Osteocyte (in vitro differentiated cells): ENCODE measurements at places on chromosomes 1 and 21. TPM values are rescaled to one million over a fixed set of nuclear protein-coding genes. Genes with fewer than 3 reads are reported as not detected.

HFM1 gene
- total RNA-seq: 0.29 and 0.35 TPM in 2 replicates

GRCh38 chr1:96487971-96488370, 233.6 kb upstream of the PTBP2 start:
- DNase-seq: no peak
- H3K36me3 ChIP-seq: no peaks in the 10 kb centered on the region
- H3K4me1 ChIP-seq: peaks cover 20% of the 10 kb centered on the region
- H3K27ac ChIP-seq: no peak overlapping the region
- no peak overlapping the region for H3K4me3 ChIP-seq

MYOG gene
- total RNA-seq: not detected in 2 replicates

GRCh38 chr1:9202240-9202870, 32.2 kb upstream of the H6PD start:
- peak overlapping the region; percentile 72 for H3K4me3 ChIP-seq
- no peak overlapping the region for H3K27ac ChIP-seq
- DNase-seq: no peak
- H3K4me1 ChIP-seq: peaks cover 20% of the 10 kb centered on the region
- peaks cover 81% of the 10 kb centered on the region for H3K27me3 ChIP-seq
- no peaks in the 10 kb centered on the region for H3K36me3 ChIP-seq

GPR89B gene
- total RNA-seq: 12.6 and 14.4 TPM in 2 replicates

DNA sequence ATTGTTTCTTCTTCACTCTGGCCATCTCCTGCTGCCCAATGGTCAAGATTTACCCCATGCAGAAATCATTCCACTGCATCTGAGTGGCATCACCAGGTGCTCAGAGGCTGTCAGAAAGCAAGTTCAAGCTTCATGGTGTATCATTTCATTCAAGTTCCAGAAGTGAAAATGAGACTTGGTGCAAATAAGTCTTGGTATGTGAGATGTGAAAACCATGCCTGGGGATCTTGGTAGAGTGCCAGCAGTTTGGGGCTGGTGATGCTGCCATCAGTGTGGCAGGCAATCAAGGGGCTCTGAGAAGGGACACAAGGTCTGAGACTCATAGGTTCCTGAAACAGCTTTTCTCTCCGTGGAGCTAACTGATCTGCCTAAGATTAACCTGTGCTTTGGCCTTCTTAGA, 52.0 kb downstream of the CD2 start:
- no peak overlapping the region for H3K27ac ChIP-seq
- no peak overlapping the region for H3K4me3 ChIP-seq
- no peak for DNase-seq
- no peaks in the 10 kb centered on the region for H3K36me3 ChIP-seq
- peaks cover 29% of the 10 kb centered on the region for H3K27me3 ChIP-seq

DNA sequence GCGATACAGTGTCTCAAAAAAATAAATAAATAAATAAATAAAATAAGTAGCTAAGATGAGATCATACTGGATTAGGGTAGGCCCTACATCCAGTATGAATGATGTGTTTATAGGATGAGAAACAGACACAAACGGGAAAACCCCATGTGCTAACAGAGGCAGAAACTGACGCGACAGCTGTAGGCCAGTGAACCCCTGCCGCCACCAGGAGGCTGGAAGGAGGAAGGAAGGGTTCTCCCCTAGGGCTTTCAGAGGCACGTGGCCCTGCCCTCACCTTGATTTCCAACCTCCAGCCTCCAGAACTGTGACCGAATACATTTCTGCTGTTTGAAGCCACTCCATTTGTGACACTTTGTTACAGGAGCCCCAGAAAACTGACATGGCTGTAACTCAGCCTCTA, 38.5 kb downstream of the CHD5 start:
- H3K27me3 ChIP-seq: peaks cover 17% of the 10 kb centered on the region
- H3K4me1 ChIP-seq: no peaks in the 10 kb centered on the region
- no peaks in the 10 kb centered on the region for H3K36me3 ChIP-seq
- H3K4me3 ChIP-seq: no peak overlapping the region
- H3K27ac ChIP-seq: no peak overlapping the region

COL18A1 gene
- 515 and 555 TPM in 2 replicates for total RNA-seq

BGLAP gene
- total RNA-seq: 0.52 TPM in 1 of 2 replicates, not detected in the other

GRCh38 chr1:119745034-119745433, 23.7 kb downstream of the HMGCS2 start:
- peaks cover 33% of the 10 kb centered on the region for H3K36me3 ChIP-seq
- no peak for DNase-seq
- H3K27me3 ChIP-seq: peaks cover 7% of the 10 kb centered on the region
- no peak overlapping the region for H3K4me3 ChIP-seq
- H3K4me1 ChIP-seq: peaks cover 6% of the 10 kb centered on the region

GRCh38 chr1:175036476-175036875, 13.3 kb upstream of the MRPS14 start:
- H3K36me3 ChIP-seq: no peaks in the 10 kb centered on the region
- no peak overlapping the region for H3K27ac ChIP-seq
- H3K27me3 ChIP-seq: no peaks in the 10 kb centered on the region
- H3K4me1 ChIP-seq: peaks cover 12% of the 10 kb centered on the region
- no peak for DNase-seq

- no peak overlapping the region for H3K4me3 ChIP-seq
- H3K36me3 ChIP-seq: peaks cover 49% of the 10 kb centered on the region
- H3K27me3 ChIP-seq: no peaks in the 10 kb centered on the region
Observed at GRCh38 chr1:156480411-156481192, 20.0 kb downstream of the MEF2D start.

DNA sequence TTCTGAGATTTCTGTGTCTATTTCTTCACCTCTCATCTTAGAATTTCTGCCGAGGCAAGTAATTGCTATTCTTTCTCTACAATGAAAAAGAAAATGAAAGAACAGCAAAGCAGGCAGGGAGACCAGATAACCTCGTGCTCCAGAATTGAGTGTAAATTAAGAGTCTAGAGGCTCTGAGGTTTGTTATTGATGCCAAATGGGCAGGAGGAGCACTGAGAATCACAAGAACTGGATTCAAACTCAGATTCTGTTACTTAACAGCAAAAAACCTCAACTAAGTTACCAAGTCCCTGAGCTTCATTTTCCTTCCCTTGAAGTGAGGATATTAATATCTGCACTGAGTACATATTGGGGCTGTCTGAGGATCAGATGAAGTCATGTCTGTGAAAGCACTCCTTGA, 5.5 kb upstream of the DDR2 start:
- H3K4me1 ChIP-seq: peaks cover 44% of the 10 kb centered on the region
- no peak for DNase-seq
- H3K27ac ChIP-seq: no peak overlapping the region
- no peaks in the 10 kb centered on the region for H3K27me3 ChIP-seq
- no peak overlapping the region for H3K4me3 ChIP-seq
- H3K36me3 ChIP-seq: no peaks in the 10 kb centered on the region

GRCh38 chr1:244496186-244496585, 35.1 kb downstream of the CATSPERE start:
- H3K27ac ChIP-seq: no peak overlapping the region
- no peaks in the 10 kb centered on the region for H3K4me1 ChIP-seq
- peaks cover 2% of the 10 kb centered on the region for H3K27me3 ChIP-seq
- H3K36me3 ChIP-seq: peaks cover 4% of the 10 kb centered on the region

FCAMR gene
- not detected in 2 replicates for total RNA-seq

GRCh38 chr1:150262388-150263320, 5.1 kb downstream of the CA14 start:
- H3K27me3 ChIP-seq: peaks cover 14% of the 10 kb centered on the region
- no peak overlapping the region for H3K27ac ChIP-seq
- no peak overlapping the region for H3K4me3 ChIP-seq
- no peak for DNase-seq
- H3K4me1 ChIP-seq: peaks cover 23% of the 10 kb centered on the region

DNA sequence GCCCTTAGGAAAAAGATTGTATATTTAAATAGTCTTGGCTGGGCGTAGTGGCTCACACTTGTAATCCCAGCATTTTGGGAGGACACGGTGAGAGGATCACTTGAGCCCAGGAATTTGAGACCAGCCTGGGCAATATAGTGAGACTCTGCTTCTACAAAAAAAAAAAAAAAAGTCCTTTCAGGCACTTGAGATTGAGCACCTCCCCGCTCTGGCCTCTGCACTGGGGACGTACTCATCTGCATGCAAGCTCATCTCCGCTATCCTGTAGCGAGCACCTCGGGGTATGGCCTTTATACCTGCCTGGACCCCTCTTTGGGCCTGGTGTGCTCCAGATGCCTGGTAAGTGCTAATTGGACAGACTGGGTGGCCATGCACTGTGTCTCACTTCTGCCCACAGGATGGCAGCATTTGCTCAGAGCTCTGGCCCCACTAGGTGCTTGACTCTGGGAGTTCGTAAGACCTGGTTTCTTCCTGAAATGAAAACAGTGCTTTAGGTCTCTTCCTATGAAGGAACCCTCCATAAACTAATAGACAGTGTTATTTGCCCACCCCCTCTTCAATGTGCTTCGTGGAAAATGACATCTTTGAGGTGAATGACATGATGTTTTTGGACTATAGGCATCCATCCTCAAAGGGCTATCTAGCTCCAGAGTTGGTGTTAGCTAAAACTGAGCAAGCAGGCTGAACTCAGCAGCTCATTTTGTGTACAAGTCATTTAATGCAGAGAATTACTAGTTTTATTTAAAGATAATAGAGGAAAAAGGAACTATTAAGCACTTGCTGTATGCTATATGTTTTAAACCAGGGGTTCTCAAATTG, 61.7 kb upstream of the ADAR start:
- no peaks in the 10 kb centered on the region for H3K4me1 ChIP-seq
- H3K27me3 ChIP-seq: peaks cover 8% of the 10 kb centered on the region
- no peak overlapping the region for H3K4me3 ChIP-seq
- no peaks in the 10 kb centered on the region for H3K36me3 ChIP-seq

- no peak overlapping the region for H3K4me3 ChIP-seq
- peaks cover 4% of the 10 kb centered on the region for H3K4me1 ChIP-seq
- H3K27me3 ChIP-seq: no peaks in the 10 kb centered on the region
- no peak for DNase-seq
Observed at GRCh38 chr1:198320759-198321158, 164.0 kb downstream of the NEK7 start.

- peaks cover 12% of the 10 kb centered on the region for H3K36me3 ChIP-seq
- DNase-seq: no peak
- no peak overlapping the region for H3K27ac ChIP-seq
- H3K4me3 ChIP-seq: no peak overlapping the region
Observed at GRCh38 chr21:41848958-41849580, 30.1 kb downstream of the PRDM15 start.

FLG2 gene
- not detected in 2 replicates for total RNA-seq
